Activated CD4-positive, alpha-beta T cell treated with anti-CD3 and anti-CD28 coated beads, Interleukin-2, amount 50 U/mL, for 4 hours (primary cell): ENCODE measurements at places on chromosomes 6 and 20.

GRCh38 chr6:132520953-132521352 lies 8.0 kb upstream of the STX7 start:
- no peak for DNase-seq

DNA sequence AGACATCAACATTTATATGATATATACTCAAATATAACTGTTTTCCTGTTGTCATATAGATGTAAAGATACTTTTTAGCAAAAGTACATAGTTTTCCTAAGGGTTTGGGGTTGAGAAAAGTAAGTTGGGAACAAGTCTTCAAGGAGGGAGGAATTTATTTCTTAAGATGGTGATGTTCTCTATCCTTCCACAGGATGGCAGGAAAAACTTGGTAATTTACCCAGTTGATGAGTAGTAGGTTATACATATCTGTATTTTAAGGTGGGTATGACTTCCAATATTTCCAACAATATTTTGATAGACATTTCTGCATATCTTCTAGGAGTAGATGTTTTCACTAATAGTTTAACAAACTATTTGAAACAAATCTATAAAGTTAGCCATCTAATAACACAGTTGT lies 254.4 kb downstream of the RIMS1 start:
- DNase-seq, result no peak

DNA sequence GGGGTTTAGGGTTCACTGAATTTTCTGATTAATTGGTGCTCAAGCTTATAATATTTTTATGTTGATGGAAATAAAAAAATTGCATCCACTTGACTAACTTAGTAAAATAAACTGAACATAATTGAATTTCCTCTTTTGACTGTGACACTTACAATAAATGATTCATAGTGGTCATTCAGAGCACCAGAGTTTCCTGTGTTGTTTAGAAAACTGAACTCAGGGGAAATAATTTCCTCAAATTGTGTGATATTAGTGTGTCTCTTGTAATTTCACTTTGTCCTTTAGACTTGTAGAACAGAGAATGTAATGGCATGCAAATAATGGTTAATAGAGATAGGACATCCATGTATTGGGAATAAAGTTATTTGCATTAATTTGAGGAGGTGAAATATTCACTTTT lies 319.7 kb upstream of the MAN1A1 start:
- no peak for DNase-seq

- DNase-seq, result no peak
Observed at GRCh38 chr6:122754191-122754731, 25.3 kb upstream of the FABP7 start.

GRCh38 chr6:170017603-170018320 lies 266.3 kb downstream of the ERMARD start:
- DNase-seq, result no peak

DNA sequence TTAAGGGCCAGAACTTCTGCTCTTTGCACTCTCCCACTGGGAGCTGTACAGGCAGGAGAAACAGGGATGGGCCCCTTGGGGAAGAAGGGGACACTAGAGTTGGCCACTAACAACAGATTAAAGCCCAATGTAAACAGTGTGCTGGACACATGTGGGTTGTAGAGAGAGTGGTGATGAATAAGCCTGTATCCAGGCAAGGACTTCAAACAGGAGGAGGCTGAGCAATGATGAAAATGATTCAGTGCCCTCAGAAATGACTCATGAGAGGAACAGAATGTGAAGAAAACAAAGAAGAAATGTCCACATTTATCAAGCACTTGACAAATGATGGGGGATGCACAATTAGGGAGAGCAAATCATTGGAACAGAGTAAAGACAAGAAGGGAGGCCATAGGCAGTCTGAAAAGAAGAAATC lies 242.3 kb downstream of the TBX18 start:
- no peak for DNase-seq

- DNase-seq, result no peak
Observed at GRCh38 chr6:72676995-72677394, 55.1 kb downstream of the KCNQ5 start.

DNA sequence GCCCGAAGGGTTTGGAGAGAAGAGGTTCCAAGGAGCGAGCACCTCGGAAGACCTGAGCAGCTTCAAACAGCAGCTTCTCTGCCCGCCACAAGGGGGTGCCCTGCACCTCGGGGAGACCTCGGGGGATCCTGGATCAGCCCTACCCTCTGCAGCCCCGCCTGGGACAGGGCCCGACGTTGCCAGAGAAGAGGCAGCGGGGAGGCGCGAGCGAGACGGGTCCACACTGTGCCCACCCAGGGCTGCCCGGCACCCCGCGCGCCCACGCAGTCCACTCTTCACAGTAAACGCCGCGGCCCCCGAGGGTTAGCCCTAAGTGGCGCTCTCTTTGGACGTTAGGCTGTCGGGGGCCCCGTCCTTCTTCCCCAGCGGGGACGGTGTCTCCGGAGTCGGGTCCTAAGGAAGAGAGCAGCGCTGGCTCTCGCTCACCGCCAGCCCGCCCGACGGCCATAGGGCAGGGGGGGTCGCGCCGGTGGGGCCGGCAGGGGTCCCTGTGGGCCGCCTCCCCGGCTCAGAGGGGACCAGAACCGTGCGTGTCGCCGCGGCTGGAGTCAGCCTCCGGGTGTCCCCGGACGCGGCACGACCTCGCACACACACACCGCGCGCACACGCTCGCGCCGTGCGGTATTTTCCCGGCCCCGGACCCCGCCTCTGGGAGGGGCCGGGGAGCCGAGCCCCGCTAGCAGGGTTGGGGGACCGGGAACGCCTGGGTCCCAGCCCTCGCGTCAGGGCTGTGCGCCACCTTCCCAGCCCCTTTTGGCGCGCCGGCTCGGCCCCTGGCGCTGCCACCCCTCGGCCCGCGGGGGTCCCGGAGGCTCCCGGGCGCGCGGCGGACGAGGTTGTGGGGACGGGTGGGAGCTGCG lies 929 bp downstream of the CDH22 start:
- DNase-seq, result peak; percentile 67

DNA sequence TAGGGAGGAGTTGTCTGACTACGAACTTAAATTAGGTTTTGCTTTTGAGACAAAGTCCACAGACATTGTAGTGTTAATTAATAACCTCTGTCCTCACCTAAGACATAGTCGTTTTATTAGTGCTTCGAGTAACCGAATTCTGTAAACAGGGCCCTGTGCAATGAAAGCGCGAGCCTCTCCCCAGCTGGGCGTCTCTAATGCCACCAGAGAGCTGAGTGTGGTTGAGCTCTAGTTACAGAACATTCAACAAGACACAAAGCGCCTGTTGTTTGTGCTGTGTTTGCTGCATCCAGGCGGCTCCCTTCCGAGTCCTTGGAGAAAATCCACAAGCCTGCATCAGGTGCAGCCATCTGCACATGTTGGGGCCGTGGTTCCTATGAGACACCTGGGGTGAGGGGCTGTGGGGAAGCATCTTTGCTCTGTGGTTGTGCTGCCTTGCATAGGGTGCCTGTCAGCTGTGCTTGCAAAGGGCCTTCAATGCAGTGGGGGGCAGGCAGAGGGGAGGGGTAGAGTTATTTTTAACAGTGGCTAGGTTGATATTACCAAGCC lies 63.9 kb downstream of the CD164 start:
- no peak for DNase-seq

- no peak for DNase-seq
Observed at GRCh38 chr6:22043284-22043962, 253.4 kb downstream of the PRL start.

DNA sequence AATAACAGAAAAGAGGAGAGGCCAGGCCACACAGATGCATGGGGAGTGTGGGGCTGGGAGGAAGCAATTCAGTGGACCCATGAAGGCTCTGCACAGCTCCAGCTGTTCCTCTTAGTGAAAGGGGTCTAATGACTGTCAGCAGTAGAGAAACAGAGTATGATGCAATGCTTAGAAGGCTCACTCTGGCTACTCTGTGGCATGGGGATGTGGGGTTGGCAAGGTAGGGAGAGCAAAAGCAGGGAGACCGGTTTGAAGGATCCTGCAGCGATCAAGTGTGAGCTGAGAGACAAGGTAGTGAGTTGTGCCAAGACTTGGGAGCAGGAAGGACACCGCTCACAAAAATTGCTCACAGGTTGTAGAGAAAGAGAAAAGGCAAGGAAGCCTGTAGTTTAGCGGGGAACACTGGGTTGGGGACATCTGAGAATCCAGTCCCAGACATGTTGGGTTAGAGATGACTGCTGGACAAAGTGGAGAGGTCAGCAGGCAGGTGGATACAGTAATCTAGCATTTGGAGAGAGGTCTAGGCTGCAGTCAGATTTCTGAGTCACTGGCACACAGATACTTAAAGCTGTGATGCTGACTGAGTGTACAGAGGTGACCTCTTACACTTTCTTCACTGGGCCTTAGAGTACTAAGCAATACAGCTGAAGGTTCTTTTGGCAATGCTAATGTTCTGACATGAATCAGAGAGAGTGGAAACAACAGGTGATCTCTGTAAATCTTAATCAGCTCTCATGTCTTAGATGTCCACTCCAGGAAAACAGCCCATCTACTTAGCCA lies 27.1 kb downstream of the NAPB start:
- no peak for DNase-seq

DNA sequence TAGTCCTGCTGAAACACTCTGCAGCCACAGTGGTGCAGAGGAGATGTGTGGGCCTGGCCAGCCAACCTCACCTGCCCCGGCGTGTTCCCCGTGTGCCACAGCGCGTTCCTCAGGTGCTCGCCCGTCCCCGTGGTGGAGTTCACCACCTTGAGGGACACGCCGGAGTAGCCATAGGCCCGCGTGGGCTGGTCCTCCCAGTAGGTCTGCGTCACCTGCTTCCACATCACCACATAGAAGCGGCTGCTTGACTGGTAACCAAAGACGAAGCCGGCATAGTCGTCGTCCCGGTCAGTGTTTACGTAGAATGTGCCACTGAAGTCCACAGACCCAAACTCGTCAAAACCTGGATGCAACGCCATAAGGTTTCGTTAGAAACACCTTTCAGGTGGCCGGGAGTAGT lies 31.5 kb downstream of the THBS2 start:
- no peak for DNase-seq

DNA sequence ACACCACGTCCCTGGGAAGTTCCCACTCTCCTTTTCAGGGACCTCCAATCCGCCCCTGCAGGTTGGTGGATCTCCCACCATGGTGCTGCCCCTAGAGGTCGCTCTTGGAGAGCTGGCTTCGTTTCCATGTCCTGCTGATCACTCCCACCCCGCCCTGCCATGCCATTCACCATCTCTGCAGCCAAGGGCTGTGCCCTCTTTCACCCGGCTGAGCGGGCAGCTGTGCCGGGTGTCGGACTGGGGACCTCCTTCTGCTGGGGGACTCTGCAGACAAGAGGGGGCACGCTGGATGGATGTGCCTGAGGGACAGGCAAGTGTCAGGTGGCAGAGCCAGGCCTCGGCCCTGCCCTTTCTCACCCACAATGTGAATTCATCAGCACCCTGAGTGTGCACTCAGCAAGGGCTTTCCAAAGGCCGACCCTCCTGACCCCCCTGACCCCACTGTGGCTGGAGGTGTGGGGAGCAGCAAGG lies 347.0 kb downstream of the CDH4 start:
- no peak for DNase-seq

GRCh38 chr6:141153563-141153962 lies 979.2 kb upstream of the GJE1 start:
- DNase-seq, result no peak

DNA sequence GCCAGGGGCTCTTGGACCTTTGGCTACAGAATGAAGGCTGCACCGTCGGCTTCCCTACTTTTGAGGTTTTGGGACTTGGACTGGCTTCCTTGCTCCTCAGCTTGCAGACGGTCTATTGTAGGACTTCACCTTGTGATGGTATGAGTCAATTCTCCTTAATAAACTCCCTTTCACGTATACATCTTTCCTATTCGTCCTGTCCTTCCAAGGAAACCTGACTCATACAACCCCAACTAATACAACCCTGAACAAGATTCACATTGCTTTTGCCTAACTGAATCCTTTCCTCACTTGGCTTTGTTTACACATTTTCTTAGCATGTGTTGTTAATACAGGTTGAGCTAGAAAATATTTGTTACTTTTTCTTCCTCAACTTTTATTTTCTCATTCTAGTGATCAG lies 21.9 kb downstream of the TBXT start:
- no peak for DNase-seq

GRCh38 chr6:34047913-34048867 lies 97.7 kb downstream of the GRM4 start:
- DNase-seq, result no peak

DNA sequence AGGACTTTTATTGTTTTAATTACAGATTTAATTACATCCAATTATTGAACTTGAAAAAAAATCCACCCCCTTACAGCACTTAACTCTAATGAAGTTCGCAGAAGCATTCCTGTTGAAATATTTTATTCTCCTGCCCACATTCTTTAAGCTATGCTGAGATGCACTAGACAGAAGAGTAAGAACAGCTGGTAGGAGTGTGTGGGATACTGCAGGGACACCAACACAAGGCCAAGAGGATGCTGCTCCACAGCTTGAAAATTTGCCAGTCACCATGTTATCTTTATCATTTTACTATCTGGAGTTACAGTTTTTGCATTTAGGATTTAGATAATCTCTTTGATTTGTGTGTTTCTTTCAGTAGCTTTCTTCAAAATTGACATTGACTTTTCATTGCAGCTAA lies 180.7 kb downstream of the EPHA7 start:
- DNase-seq, result no peak

DNA sequence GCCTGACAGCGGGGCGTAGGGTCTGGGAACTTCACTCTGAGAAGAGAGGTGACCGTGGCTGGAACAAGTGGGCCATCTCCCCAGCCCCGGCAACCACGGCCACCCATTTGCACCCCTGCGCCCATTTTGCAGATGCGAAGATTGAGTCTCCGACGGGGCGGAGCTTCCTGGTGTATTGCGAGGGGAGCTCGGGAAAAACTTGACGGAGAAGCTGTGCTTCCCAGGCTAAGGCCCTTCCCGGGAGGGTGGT lies 653 bp downstream of the ZNF335 start:
- DNase-seq, result peak; percentile 52

DNA sequence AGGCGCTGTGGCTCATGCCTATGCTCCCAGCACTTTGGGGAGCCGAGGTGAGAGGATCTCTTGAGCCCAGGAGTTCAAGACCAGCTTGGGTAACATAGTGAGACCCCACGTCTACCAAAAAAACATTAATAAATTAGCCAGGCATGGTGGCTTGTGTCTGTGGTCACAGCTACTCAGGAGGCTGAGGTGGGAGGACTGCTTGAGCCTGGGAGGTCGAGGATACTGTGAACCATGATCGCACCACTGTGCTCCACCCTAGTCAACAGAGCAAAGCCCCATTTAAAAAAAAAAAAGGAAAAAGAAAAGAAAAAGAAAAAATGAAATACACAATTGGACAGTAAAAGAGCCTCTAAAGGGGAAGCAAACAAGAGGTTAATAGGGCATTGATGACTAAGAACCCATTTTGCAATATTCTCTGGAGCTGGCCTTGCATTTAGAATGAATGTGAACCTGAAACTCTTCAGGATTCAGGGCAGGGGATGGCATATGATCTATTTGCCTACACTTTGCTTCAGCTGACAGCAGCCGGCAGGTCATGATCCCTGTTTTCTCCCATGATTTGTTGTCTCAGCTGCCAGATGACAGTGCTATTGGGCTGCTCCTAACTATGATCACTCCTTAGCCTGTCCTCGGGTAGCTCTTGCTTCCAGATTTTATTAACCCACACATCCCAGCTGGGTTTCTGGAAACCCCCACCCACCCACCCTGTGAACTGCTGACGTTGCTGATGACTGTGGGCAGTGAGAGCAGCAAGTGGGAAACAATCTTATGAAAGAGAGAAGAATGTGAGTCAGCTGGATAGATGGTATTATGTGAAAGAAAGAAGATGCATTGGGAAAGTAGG lies 83.8 kb upstream of the ELOVL5 start:
- no peak for DNase-seq
